ENCODE measurements at places on chromosomes 5 and 9.
A peak's percentile ranks its signal among the peaks of the same experiment; 100 is the strongest.

- peak; percentile 22 for DNase-seq
These were observed 85.9 kb downstream of the SETX start for GRCh38 chr9:132268725-132269352.

DNA sequence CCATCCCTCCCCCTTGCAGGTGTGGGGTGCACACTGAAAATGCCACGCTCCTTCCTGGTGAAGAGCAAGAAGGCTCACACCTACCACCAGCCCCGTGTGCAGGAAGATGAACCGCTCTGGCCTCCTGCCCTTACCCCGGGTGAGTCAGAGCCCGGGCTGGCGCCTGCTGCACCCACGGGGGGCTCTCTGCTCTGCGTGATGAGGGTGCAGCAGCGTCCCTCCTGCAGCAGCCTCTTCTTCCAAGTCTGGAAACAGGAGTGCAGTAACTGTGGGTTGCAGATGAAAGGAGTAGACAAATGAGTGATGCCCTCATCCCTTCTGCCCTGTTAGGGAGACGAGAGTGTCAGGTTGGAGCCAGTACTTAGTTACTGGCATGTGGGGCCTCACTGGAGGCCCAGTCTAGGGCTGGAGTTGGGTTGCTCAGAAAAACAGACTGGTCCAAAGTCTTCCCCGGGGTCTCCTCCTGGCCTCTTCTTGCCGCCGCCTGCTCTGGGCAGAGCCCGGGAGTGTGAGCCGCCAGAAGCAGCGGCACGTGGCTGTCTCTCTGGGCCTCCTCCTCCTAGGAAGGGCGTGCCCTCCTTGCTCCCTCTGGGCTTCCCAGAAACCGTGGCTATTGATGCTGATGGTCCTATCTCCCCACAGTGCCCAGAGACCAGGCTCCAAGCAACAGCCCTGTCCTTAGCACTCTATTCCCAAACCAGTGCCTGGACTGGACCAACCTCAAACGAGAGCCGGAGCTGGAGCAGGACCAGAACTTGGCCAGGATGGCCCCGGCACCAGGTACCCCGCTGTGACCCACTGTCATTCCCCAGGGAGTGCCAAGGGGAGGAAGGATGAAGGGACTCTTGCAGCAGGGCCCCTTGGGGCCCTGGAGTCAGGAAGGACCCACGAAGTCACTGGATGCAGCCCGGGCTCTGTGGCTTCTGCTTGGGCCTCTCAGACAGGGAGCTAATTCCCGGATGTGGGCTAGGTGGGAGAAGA is 8.4 kb downstream of the GFI1B start:
- no peak for DNase-seq

DNA sequence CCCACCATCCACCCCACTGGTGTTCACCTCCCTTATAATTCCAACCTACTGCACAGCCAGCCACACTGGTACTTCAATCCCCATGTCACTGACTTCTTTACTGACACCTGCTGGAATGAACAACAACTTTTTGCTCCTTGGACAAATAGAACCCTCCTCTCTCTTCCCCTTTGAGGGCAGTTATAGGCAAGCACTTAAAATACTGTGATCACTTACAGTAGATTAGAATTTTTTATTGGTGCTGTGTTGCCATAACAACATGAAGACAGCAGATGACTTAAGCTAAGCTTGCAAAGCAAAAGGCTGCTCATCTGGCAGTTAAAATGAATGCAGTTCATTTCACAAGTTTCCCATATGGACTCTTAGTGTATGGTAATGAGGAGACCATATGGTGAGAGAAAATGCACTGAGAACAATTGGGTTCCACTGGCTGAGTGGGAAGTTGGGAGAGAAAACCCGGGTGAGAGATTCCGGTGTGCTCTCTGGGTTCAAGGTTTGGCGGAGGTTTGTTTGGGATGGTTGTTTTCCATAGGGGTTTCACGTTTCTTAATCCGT is 374.3 kb downstream of the EBF1 start:
- DNase-seq = no peak

DNA sequence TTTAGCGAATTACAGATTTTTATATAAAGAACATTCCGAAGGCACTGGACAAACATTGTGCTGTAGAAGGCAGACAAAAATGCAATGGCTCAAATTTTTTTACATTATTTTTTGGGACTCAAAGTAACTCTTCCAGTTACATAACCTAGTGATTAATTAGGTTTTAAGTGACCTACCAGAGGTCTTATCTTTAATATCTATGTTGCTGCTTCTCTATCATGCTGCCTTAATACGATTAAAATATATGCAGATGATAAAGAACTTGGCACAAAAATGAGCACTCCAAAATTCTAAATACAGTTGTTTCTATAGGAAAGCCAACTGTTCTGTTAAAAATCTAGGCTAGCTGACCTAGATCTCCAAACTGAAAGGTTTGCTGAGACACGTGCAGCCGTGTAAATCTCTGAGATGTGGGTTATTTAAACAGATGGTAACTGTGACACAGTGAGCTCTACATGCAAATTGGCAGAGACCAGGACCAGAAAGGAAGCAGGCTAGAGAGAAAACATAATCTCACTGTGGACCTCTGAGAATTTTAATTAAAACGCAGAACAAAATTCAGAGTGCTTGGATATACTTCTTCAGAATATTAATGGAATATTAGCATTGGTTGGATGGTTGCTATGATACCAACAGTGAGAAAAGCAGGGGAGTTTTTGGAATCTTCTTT is 56.2 kb downstream of the CAMK4 start:
- DNase-seq = no peak

DNA sequence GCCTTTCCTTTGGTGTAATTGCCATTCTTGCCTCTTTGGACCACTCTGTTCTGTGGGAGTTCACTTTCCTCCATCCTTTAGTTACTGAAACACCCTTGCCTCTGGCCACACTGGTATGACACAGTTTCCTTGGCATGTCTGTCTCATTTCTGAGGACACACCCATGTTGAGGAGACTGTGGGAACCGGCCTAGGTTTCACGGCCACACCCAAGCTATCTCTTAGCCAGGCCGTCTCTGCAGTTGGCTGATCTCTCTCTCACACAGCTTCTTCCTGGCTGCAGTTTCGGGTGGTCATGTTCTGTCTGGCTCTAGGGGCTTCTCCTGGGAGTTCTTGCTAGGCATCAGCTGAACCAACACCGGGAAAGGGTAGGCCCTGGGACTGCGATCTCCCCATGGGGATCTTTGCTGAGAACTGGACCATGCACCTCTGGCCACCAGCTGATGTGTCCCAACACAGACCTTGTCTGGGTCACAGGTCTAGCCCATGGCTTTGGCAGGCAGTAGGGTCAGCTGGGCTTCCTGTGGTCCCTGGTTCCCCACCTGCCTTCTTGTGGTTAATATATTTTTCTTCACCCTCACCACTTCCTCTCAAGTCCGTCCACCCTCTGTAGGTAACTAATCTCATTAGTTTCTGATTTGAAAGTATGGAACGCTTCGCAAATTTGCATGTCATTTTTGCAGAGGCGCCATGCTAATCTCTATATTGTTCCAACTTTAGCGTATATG is 24.9 kb downstream of the ARHGEF37 start:
- no peak for DNase-seq

GRCh38 chr5:157744051-157745011 is 819 bp downstream of the LSM11 start:
- no peak for DNase-seq

DNA sequence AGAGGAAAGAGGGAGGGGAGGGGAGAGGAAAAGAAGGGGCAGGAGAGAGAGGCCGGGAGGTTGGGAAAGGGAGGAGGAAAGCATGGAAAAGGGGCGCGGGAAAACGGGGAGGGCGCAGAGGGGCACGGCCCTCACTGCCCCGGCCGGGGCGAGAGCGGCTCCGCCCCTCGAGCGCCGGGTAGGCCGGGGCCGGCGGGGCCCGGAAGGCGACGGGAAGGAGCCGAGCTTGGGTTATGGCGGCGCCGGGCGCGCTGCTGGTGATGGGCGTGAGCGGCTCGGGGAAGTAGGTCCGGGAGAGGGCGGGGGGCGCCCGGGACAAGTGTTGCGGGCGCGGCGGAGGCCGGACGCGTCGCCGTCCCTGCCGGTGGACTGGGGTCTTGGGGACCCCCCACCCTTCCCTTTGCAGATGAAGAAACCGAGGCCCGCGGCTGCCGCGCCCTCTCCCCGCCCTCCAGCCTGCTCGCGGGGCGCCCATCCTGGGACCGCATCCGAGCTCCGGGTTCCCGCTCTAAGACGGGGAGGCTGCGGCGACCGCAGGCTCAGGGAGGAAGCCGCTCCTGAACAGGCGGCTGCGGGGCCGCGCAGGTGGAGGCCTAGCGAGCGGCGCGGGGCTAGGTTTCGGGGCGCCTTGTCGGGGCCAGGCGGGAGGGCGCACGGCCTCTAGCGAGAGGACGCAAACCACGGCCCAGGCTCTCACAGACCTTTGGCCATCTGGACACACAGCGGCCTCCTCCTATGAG is at the start of gene IDNK:
Gene IDNK (plus strand): TSS at position 205 of the 740 bp plus-strand sequence. CDS start 29 bp downstream, at position 234.
- DNase-seq = peak; percentile 44

GRCh38 chr5:131968396-131968954 is 23.0 kb upstream of the MEIKIN start:
- DNase-seq = no peak

DNA sequence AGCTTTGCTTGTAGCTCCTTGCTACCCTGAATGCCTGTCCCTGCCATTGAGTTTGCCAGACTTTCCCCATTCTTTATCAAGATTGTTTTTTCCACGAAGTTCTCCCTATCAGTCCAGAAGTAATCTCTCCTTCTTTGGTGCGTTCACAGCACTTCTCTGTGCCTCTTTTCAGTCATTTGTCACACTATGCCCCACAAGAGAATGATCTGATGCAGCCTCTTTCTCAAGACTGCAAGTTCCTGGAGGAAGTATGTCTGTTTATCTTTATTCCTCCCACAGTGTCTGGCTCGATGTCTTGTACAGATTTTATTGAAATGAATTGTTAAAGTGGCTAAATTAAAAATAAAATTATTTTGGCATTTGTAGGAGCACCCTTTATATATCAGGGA is 99.3 kb downstream of the CCDC192 start:
- no peak for DNase-seq

- DNase-seq = no peak
These were observed 179.2 kb downstream of the RFK start for GRCh38 chr9:76215066-76215465.

GRCh38 chr9:136868644-136869043 is 2.5 kb upstream of the EDF1 start:
- DNase-seq = no peak

DNA sequence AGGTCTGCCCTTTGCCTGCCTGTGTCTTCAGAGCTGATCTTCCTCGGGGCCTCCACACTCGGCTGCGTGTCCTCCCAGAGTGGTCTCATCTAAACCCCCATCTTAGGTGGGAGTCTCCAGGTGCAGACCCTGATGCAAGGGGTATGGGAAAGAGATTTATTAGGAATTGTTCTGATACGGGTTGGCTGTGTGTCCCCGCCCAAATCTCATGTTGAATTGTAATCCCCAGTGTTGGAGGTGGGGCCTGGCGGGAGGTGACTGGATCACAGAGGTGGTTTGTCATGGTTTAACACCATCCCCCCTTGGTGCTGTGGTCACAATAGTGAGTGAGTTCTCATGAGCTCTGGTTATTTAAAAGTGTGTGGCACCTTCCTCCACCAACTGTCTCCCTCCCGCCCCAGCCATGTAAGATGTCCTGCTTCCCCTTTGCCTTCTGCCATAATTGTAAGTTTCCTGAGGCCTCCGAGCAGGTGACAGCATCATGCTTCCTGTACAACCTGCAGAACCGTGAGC is 208.4 kb downstream of the AOPEP start:
- no peak for DNase-seq

DNA sequence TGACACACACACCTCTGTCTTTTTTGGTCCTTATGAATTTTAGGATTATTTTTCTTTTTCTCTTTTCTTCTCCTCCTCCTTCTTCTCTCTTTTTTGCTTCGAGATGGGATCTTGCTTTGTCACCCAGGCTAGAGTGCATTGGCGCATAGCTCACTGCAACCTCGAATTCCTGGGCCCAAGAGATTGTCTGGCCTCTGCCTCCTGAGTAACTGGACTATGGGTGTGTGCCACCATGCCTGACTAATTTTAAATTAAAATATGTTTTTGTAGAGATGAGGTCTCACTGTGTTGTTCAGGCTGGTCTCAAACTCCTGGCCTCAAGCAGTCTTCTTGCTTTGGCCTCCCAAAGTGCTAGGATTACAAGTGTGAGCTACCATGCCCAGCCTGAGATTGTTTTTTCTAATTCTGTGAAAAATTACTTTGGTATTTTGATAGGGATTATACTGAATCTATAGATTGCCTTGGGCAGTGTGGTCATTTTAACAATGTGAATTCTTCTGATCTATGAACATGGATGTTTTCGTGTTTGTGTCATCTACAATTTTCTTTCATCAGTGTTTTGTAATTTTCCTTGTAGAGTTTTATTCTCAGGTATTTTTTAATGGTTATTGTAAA is 7.7 kb downstream of the AHRR start:
- DNase-seq = no peak

DNA sequence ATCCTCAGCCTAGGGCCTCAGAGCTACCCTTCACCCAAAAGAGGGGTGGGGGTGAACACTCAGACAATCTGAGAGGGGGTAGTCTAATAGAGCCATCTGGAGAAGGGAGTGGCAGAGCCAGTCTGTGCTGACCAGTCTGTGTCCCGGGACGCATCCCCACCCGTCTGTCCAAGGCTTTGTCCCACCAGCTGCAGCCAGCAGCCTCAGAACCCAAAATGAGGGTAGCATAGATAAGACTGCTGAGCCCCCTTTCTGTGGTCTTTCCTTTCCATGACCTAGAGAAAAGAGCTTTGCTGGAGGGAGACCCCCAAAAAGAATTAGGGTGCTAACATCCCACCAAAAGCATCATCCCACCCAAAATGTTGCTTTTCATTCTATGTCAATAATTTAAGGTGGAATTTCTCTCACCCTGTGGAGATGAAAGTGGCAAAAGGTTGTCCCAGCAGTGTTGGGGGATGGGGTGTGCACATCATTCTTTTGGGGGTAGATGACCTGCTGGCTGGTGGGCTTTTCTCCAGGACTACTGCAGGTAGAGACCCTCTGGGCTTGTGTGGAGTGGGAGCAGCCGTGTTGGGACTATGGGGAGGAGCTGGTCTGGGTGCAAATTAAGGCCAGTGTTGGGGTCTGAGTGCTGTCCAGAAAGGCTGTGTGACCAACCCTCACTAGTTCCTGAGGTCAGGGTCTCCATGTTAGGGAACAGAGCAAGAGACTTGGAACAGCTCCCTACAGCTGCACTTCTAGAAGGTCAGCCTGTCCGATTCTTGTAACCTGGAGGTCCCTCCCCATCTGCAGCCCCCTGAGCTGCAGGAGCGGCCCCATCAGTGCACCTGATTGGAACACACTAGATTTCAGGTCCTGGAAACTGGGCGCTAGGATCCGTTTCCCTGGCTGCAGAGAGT is 19.9 kb downstream of the URM1 start:
- no peak for DNase-seq

Measured in stimulated activated CD8-positive, alpha-beta memory T cell treated with anti-CD3 and anti-CD28 coated beads, Interleukin-12 subunit alpha, Interleukin-12 subunit beta, amount 100 ng/mL, for 4 hours (primary cell).